AG10803 (cell line): ENCODE measurements at places on chromosomes 1 and 21.
A peak's percentile ranks its signal among the peaks of the same experiment; 100 is the strongest.

DNA sequence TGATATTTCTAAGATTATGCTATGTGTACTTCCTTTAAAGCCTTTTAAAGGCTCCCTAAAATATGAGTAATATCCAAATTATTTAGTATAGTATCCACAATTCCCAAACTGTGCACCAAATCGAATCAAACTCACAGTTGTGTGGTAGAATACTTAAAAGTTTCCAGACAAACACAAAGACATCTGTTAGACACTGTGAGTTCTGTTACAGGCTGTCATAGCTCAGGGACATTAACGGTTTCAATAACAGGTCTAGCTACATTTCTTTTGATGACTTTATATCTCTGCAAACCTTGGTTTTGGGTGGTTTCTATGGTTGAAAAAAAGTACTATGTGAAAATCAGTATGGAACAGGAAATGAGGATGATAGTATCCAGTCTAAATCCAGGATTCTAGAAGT lies 36.9 kb upstream of the NEK7 start:
- DNase-seq, result no peak

DNA sequence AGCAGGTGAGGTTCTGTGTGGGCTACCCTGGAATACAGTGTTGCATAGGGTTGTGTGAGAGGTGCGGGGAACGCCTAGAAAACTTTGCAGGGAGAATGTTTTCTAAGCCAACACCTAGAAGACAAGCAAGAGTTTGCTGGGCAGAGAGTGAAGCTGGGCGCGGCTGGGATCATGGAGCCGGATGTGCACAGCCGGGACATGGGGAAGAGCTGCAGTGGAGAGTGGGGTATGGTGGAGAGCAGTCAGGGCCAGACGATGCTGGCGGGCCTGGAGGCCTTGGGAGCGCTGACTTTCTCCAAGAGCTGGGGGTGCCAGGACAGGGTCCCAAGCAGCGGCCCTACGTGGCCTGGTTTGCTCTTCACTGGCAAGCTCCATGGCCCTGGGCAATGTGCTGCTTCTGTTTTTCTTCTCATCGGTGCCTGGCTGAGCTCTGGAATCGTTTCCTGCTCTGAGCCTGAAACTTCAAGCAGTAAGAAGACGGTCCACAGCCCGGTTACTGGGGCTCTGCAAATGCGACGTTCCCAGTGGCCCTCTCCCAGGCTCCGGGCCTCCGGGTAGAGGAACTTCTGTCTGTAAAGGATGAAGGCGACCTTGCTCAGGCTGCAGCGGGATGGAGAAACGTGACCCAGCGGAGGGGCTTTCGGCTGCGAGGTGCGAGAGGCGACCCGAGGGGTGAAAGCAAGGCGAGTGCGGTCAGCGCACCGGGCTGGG lies 51.9 kb upstream of the CD34 start:
- DNase-seq, result peak; percentile 51

GRCh38 chr1:204650911-204651570 lies 34.5 kb downstream of the LRRN2 start:
- peak; percentile 2 for DNase-seq

DNA sequence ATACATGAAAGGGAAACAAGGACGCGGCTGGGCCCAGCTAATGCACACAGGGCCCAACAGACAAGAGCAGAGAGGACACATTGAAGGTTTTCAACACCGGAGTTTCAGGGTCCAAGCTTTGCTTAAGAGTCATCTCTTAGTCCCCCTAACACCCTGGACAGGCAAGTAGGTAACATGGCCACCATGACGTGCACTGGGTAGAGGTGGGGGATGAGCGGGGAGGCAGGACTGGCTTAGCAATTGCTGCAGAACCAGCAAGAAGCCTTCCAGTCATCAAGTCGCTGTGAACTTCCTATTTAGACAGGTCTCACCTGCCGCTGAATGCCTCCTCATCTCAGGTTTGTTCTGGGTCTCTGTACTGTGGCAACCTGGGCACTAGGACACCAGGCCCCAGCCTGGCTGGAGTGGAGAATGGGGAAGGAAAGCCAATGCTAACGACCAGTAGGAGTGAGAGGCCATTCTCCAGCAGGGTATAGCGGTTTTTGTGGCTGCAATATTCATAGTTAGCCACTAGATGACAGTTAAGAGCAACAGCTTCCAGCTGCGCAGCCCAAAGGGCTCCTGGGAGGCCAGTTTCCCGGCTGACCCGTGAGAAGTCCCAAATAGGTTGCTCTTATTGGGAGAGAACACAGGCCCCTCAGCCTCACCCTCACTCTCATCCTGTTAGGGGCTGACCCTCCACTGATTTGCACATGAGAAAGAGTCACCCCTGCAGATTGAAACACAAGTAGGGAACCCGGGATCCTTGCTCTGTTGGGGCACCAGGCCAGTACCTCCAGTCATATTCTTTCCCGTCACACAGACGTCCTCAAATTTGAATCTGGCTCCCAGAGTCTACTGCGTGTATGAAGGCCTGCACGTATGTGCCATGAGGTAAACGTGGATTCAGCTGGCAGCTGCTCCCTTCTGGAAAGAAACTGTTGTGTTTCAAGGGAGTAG lies 6.0 kb upstream of the PIGC start:
- peak; percentile 54 for DNase-seq

DNA sequence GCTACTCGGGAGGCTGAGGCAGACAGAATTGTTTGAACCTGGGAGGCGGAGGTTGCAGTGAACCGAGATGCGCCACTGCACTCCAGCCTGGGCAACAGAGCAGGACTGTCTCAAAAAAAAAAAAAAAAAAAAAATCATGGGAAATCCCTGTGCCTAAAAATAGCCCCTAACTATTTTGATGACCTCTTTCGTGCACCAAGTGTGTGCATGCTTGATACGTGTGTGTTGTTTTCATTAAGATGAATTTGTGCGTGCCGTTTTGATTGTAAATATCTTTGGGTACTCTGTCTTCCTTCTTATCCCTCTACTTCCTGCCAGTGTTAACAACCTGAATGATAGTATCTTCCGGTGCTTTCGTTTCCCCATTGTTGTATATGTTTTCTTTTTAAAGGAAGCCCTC lies 9.8 kb downstream of the CACYBP start:
- no peak for DNase-seq

GRCh38 chr1:1614204-1614953 lies 921 bp upstream of the MIB2 start:
- DNase-seq, result peak; percentile 75

DNA sequence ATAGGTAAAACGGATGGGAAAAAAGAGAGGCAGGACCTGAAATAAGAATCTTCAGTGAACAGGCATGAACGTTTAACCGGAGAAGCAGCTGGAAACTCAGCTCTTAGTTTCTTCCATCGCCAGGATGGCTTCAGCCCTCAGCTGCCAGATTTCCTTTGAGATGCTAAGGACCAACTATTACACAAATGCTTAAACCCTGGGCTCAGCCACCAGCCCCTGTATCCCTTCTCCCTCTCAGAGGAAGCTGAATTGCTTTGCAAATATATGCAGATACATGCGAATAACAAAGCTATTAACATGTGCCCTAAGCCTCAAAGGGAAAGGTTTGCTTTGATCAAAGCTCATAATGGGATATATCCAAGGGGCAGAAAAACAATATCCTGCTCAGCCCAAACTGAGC lies 515.1 kb downstream of the OMA1 start:
- no peak for DNase-seq
